Ammon's horn (tissue), 1 donor: ENCODE measurements at places on chromosomes 3 and 15.

DNA sequence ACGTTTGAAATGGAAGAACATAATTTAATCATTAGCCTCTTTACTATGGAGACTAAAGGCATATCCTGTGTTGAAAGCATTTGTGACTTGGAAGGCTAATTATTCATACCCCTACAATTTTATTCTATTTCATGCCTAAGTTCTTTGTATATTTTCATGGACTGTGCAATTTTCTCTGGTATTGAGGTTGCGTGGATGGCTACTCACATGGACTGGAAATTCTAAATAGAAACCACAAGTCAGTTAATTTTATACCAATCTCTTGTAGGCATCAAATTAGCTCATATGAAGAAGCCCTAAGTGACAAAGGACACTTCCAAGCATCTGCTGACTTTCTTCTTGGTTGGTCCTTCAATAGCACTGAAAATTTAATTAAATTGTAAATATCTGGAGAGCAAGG is 1353.5 kb downstream of the ROBO1 start:
- DNase-seq = no peak

GRCh38 chr3:37137516-37137915 is 36.9 kb downstream of the LRRFIP2 start:
- DNase-seq = no peak

- DNase-seq = no peak
These were observed 1.9 kb downstream of the ARPP19 start for GRCh38 chr15:52566889-52567288.

- peak; percentile 5 for DNase-seq
These were observed 18.6 kb downstream of the TMEM266 start for GRCh38 chr15:76078285-76078877.

DNA sequence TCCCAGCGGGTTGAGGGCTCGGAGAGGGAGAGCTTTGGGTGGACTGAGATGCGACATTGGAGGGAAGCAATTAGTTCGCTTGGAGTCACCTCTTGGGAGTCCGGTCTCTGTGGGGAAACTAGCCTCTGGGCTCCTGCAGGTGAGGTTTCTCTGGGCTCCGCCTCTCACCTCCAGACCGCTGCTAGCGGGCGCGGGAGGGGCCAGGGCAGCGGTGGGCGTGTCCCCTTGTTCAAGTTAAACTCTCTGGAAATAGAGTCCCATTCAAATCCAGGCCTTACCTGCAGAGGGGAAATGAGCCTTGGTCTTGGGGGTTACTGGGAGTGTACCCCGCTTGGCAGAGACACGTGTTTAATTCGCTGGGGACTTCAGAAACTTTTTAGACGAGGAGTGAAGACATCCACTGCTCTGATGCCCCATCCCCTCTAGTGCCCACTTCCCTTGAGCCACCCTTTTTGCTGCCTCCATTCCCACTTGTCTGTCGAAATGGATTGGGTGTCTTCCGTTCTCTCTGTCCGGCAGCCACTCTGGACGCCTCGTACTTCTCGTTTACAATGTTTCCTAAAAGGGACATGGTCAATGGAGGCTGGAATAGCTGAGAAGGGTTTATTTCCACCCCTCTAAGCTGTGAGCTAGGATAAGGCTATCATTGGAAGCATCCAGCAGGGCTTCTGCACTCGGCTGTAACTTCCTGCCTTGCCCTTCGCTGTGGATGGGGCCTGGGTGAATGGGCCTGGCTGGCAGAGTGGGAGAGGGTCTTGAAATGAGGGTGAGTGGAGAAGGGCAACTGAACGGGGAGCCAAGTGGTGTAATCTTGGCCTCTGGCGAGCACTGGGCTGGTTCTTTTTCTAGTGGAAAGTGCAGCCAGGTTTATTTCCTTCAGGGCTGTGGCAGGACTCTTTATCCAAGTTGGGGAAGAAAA is 1.1 kb downstream of the MITF start:
- DNase-seq = peak; percentile 32

DNA sequence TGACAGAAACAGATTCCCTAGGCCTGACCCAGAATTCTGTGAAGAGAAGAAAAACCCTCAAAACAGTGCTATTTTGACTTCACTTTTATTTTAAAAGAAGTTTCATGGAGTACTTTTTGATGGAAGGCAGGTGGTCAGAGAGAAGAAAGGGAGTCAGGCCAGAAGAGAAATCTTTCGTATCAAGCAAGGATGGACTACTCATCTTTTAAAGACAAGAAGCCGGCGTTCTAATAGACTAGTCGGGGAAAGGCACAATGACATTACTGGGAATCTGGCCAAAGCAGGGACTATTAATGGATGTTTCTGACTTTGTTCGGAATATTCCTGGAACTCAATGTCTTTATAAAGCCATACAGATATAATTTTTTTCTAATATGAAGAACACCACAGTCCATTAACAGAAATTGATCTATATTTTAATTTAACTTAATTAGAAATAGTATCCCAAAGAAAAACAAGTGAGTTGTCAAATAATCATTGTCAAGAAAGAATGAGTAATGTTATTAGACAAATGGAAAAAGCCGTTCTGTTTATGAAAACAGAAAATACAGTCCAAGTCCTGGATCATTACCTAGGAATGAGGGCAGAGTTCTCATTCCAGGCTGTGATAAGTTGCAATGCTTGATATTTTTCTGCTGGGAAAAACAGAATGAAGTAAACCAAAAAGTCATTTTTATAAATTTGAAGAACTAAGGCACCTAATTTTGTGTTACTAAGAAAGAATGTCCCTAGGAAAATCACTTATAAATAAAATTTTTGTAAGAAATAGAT is 23.7 kb upstream of the PCOLCE2 start:
- no peak for DNase-seq

DNA sequence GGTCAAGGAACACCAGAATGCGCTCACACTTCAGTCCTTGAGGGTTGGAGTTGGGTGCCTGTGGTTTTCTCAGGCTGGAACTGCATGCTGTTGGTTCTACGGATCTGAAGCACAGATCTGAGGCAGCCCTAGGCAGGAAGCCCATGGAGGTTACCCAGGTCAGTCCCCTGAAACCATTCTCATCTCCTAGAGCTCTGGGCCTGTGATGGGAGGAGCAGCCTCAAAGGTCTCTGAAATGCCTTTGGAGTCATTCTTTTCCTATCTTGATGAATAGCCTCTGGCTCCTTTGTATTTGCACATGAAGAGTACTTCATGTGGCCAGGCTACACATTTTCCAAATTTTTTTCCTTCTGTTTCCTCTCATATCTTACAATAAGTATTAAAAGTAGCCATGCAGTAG is 179.3 kb upstream of the UBE2E1 start:
- DNase-seq = no peak

DNA sequence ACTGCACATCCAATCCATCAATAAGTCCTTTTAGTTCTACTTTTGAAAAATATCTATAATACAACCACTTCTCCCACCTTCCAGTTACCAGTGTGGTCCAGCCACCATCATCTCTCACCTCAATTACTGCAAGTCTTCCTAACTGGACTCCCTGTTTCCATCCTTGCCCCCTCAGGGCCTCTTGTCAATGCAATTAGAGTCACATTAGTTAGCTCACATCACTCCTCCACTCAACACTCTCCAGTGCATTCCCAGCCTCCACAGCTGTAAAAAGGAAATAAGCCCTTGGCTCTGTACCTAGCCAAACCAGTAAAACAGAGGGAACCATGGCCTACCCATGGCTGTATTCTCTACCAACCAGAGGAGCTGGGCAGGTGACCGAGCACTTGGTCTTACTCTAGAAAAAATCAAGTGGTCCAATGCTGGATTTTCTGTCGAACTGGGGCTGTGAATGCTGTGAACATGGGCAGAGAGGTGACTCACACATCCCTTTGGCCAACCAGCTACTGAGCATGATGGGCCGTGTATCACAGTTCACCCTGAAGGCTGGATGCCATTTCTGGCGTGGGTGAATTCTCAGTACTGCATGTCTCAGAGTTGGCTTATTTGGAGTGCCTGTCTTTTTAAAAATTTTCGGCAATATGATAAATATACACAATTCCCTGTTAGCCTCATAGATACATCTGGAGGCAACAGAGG is 62.5 kb upstream of the C15orf61 start:
- no peak for DNase-seq

DNA sequence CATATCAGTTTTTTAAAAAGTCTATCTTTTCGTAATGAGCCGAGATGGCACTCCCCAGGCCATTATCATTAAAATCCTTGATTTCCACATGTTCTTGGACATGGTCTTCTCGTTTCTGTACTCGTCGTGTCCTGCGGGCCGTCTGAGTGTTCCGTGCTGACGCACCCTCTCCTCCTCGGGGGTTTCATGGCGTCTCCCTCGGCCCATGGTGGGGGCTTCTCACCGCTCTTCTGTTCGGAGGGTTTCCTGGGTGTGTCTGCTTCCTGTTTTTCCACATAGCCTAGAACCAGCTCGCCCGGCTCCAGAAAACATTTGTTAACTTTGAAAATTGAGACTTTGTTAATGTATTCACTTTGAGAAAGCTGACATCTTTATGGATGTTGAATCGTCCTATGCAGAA is 92.7 kb downstream of the VGLL4 start:
- no peak for DNase-seq

- DNase-seq = no peak
These were observed 124.5 kb upstream of the TBL1XR1 start for GRCh38 chr3:177321819-177322218.
